ENCODE measurements at places on chromosomes 4 and X. TPM values are rescaled to one million over a fixed set of nuclear protein-coding genes. Genes with fewer than 3 reads are reported as not detected.

The ASMT gene
- total RNA-seq: not detected

The USP17L15 gene
- not detected for total RNA-seq

The LUZP4 gene
- not detected for total RNA-seq

The TMEM47 gene
- 36.2 TPM for total RNA-seq

The KIAA1210 gene
- total RNA-seq: not detected

The PLAC8 gene
- 0.33 TPM for total RNA-seq

The SULT1B1 gene
- total RNA-seq: 55.5 TPM

The PHEX gene
- 1.1 TPM for total RNA-seq

The ADAD1 gene
- total RNA-seq: not detected

Measured in pulmonary artery endothelial cell (primary cell).